GF-D8 (cell line): ENCODE measurements at places on chromosomes 1 and 21.

- DNase-seq = no peak
Observed at GRCh38 chr1:211783897-211784296, 46.7 kb downstream of the LPGAT1 start.

GRCh38 chr21:25487046-25487594 lies 120.2 kb downstream of the MRPL39 start:
- DNase-seq = peak; percentile 98

GRCh38 chr1:143735764-143736461 lies 235.9 kb downstream of the FAM72C start:
- DNase-seq = no peak

- no peak for DNase-seq
Observed at GRCh38 chr1:193927550-193927949, 741.1 kb upstream of the B3GALT2 start.

DNA sequence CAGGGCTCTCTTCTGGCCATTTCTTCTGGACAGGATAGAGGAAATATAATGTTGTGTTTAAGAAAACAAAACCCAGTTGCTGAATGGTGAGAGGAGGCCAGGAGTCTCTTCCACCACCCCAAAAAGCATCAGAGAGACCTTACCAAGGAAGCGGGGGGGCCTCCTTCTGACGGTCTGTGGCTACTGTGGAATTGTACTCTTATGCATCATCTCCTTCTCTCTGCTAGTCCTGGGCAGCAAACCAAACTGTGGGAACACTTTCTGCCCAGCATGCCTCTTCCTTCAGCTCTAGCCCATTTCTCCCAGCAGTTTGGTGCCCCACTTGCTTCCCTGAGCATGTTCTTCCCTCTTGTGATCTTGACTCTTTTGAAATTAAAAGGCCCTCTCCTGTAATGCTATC lies 157.7 kb downstream of the HHIPL2 start:
- no peak for DNase-seq

GRCh38 chr1:84997667-84998600 lies 1.0 kb upstream of the MCOLN2 start:
- DNase-seq = no peak

GRCh38 chr1:71532343-71532742 lies 451.5 kb upstream of the ZRANB2 start:
- no peak for DNase-seq

DNA sequence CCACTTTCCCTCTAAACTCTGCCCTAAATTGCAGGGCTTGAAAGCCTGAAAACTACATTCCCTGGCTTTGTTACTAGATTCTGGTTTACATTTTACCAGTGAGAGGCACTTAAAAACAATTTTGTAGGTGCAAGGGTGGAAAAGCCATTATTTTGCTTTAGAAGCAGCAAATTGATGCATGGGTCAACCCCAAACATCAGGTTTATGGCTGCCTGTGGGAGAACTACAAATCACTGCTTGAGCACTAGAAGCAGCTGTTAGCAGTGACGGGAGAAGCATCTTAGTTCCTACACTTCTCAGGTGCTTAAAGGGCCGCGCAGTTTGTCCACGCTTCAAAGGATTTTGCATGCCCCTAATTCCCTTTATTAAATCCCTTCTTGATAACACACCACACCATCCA lies 417.2 kb downstream of the PCP4 start:
- no peak for DNase-seq

- no peak for DNase-seq
Observed at GRCh38 chr1:2135441-2135841, 59.1 kb downstream of the FAAP20 start.

DNA sequence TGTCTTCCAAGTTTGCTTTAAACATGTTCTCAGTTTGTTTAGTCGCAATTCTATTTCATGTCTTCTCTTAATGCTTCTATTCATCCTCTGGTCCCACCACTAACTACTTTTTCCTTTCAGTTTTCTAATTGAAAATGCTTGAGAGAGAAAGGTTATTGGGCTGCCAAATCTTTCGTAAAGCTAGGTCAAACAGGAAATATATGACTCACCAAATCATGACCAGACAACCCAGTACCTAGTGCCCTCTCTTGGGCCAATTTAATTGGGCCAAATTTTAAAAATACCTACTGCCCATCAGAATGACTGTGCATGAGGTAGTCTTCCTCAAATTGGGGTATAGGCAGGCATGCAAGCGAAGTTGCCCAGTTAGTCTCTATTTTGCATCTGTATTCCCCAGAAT lies 295.4 kb upstream of the PBX1 start:
- DNase-seq = no peak

GRCh38 chr1:25217015-25217414 lies 15.3 kb downstream of the SYF2 start:
- DNase-seq = peak; percentile 16

- no peak for DNase-seq
Observed at GRCh38 chr21:34076835-34077234, 3.5 kb downstream of the MRPS6 start.

GRCh38 chr1:226994586-226995364 lies 54.7 kb downstream of the COQ8A start:
- DNase-seq = no peak

DNA sequence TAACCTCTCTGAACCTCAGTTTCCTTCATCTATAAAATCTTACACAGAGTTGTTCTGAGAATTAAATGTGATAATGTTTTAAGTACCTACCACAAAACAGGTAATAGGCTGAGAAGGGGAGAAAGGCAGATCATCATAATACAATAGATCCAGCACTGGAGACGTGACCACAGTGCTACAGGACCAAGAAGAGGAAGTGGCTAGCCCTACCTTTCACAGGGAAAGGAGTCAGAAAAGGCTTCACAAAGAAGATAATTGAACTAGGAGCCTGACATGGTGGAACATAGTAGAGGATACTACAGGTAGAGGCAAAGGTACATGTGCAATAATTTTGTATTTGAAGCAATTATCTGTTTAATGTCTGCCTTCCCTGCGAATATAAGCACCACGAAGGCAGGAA lies 45.1 kb downstream of the ERI3 start:
- no peak for DNase-seq

DNA sequence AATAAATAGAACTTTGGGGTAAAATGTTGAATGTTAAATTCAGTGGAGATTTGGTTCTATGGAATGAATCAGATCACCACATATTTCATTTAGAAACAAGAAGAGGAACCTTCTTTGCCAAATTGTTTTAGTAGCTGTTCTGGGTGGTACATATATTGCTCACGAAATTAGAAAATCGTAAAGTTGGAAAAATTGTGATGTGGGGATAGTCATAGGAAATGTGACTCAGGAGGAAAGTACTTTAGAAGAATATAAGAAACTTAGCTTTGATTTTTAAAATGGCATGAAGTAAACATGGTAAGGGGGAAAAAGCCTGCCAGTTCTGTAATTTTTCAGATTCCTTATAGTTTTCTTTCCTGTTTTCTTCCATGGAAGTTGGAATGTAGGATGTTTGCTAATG lies 27.4 kb downstream of the RRP15 start:
- no peak for DNase-seq

DNA sequence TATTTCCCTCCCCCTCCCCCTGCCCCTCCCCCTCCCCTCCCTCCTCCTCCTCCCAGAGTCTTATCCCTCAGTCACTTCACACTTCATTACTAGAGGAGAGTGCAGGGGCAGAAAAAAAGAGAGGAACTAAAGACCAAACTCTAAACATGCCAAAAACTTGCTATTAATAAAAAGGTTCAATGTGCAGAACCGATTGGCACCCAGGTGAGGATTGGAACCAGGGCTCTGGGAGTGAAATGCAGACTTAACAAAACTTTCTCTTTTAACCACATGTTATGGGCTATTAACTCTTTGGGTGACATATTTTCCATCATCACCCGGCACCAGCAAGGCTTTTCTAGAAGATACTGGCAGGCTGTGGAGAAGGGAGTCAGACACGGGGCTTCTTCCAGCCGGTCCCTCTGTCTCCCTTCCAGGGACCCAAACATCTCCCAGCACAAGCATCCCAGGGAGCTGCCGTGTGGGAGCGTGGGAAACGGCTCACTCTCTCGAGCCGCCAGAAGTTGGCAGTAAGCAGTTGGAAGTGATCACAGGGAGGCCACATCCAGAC lies 13.6 kb downstream of the NID1 start:
- DNase-seq = no peak

DNA sequence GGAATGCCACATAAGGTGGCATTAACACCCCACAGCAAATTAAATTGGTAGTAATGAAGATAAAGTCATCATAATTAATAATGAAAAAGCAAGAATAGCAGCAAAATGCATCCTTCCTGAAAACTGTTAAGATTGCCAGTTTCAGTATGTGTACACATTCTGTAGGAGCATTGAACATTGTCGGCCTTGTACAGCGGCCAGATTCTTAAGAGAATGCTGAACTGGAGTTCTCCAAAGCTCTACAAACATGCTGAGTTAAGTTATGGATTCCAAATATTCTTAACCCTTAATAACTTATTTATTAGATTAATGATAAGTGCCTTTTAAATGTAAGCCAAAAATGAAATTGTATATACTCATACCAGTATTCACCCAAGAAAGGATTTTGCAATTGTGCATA lies 189.9 kb downstream of the AK5 start:
- DNase-seq = no peak

DNA sequence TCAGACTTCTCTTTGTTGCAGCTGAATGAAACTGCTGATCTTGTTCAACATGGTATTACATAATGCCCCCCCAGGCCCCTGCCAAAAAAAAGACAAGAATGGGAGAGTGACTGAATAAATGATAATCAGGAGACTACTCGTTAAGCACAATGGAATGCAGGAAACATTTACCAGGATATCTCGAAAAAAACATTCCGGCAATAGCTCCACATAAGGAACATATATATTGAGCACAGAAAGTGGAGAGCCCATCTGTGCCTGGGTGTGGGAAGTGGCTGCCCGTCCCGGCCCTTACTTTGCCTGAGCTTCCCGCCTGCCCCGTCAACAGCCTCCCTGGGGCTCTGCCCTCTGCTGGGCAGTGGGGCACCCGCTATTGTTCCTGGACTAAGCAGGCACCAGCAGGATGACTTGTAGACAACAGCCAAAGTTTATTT lies 13.3 kb downstream of the TRIM11 start:
- no peak for DNase-seq

GRCh38 chr1:44377925-44378784 lies 23.1 kb upstream of the ERI3 start:
- peak; percentile 9 for DNase-seq

DNA sequence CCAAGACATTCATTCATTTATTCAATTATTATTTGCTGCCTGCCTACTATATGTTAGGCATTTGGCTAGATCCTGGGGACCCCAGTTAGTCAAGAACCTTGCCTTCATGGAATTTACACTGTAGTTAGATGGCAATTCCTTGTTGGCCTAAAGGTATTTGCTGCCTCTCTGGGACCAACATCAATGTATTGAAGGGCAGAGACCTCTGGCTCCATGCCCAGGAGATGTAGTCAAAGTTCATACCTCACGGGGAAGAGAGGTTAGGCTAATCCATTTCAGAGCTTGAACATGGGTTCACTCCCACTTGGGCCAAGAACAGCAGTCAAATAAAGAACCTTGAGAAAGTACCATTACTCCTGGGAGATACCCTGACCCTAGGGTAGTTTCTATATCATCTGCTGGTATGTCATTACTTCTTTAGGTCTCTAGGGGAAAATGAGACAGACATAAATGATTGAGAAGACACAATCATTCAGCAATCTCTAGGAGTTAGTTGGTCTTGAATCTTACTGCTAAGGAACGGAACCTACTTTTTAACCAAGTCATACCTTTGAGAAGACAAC lies 32.0 kb downstream of the SORT1 start:
- DNase-seq = no peak

GRCh38 chr1:15408890-15409387 lies 749 bp upstream of the EFHD2 start:
- no peak for DNase-seq

- DNase-seq = peak; percentile 70
Observed at GRCh38 chr1:25616095-25616986, at the start of gene MAN1C1. TSS of gene MAN1C1 (plus strand) at chr1:25616791. CDS start at chr1:25617798, 1,007 bp downstream.

DNA sequence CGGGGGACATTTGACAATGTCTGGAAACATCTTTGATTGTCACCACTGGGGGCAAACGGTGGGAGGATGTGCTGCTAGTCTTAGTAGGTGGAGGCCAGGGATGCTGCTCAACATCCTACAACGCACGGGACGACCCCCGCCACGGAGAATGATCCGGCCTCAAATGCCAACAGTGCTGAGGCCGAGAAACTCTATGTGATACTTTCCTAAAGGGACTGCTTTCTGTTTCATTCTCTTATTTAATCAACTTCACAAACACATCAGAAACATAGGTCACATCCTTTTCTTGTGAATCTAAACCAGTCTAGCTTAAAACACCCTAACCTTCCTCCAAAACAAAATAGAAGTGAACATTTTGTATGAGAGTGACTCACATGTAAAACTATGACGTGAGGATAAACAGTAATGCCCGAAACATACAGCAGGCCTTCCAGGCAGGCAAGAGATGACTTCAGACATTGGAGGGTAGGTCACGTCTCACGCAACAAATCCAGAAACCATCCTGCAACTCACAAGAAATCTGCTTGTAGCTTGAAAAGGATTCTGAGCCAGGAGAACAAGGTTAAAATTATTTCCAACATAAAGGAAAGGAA lies 37.2 kb upstream of the ETS2 start:
- no peak for DNase-seq

DNA sequence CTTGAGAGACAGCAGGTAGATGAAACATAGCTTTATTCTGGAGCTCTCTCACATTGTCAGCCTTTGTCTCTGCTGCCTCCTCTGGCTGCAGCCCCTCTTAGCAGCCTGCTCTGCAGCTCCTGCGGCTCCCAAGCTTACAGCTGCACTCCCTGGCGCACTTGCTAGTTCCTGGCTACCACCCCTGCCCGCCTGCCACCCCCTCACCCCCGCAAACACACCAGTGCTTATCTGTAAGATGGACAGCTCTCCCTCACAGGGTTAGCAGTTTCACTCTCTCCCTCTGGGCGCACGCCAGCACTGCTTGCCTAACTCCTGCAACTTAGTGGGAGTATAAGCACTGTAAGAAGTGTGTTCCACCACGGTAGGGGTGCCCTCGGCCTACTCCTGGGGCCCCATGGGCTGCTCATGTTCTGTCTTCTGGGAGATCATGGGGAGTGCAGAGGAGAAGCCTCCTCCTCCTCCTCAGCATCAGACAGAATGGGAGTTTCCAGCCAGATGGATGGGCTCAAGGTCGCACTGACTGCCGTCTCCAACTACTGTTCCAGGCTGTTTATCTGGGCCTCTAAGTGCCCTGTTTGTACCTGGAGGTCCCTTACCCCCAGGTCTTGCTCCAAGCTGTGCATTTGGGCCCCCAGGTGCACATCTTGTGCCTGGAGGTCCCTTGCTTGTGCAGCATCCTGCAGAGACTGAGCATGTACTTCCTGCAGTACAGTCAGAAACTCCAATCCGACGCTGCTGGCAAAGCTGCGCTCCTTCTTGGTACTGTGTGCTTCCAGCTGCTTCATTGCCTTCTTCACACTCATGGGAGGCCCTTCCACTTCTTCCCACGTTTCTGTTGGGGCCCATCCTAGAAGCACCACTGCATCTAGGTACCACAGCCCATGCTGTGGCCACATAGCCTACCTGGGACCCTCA lies 1388.1 kb downstream of the AMY1C start:
- no peak for DNase-seq

GRCh38 chr1:240441669-240442068 lies 170.3 kb downstream of the GREM2 start:
- DNase-seq = no peak
